ENCODE measurements at places on chromosomes 3 and 15.

GRCh38 chr15:51307811-51308210 is 30.6 kb downstream of the CYP19A1 start:
- DNase-seq = no peak

GRCh38 chr3:98930413-98930812 is 28.9 kb upstream of the DCBLD2 start:
- no peak for DNase-seq

DNA sequence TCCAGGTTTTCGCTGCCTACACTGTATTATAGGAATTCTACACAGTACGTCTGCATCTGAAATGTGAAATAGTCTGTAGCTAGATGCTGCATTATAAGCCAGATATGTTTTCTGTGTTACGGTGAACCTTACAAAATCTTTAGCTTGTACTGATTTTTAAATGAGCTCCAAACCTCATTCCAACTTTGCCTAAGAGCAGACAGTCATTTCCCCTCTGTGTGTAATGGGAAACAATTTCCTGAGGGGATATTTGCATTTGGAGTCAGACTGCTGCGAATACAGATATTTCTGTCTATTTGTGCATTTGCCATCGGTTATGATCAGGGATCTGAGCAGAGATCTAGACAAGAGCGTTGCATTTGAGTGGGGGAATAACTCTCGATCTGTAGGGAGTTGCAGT is 37.5 kb downstream of the ARNT2 start:
- no peak for DNase-seq

DNA sequence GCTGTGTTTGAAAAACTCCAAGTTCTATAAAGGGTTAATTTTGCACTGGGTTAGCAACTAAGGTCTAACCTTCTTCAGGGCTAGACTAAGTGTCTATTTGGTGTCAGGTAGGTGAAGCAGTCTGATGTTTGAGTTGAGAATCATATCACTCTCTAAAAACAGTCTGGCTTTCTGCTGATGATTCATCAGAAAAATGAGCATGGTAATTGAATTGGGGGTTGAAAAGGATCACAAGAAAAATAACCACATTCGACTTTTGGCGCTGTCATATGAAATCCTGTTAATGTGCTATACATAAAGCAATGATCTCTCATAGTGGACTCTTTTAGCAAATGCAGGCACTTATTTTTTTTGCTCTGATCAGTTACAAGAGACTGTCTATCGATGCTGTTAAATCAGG is 242.2 kb upstream of the AZI2 start:
- DNase-seq = no peak

GRCh38 chr3:83248454-83248853 is 1487.0 kb upstream of the GBE1 start:
- no peak for DNase-seq
